ENCODE measurements at places on chromosomes 13 and 19.

DNA sequence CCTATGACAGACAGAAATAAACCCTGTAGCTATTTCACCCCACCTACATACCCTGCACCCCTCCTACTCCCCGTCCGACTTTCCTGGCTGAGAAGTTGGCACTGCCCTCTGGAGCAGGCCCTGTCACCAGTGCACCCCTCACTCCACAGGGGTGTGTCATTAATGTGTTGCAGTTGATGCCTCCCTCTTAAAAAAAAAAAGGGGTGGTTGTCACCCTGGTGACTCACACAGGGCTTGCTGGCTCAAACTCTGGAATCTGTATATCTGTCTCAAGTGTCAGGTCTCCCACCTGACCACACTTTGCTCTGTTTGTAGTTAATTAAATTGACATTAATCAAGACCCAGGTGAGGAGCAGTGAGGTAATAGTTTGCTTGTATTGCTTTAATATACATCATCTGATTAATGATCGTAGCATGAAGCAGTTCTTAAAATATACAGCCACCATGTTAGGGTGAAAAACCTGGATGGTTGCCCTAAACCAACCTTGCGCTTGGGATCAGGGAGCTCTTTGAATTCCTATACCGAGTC is 2.0 kb upstream of the GATAD2A start:
- DNase-seq, result no peak

DNA sequence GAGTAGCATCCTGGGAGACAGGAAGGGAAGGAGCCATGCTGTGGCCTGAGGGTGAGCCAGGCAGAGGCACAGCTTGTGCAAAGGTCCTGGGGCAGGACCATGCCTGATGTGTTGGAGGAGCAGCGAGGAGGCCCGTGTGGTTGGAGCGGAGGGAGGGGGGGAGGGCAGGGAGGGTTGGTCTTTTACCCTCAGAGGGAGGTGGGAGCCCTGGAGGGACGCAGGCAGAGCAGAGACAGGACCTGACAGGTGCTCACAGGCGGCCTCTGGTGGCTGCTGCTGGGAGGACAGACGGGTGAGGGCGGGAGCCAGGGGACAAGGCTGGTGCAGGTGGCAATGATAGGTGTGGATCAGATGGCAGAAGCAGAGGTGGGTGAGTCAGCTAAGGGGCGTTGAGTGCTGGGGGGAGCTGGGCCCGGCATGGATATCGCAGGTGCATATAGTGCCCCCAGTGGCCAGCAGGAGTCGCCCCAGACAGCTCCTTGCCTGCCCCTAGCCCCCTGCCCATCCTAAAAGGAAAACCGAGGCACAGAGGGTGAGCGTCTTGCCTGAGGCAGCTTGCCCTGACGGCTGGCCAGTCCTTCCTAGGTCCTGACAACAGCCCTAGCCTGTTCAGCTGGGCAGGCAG is 9.8 kb upstream of the GNA15 start:
- peak; percentile 90 for DNase-seq

GRCh38 chr13:112712451-112713207 is 22.8 kb downstream of the ATP11A start:
- no peak for DNase-seq

- no peak for DNase-seq
These were observed 23.9 kb upstream of the MATK start for GRCh38 chr19:3809881-3810707.

GRCh38 chr13:42215578-42216421 is 56.2 kb upstream of the AKAP11 start:
- peak; percentile 38 for DNase-seq

GRCh38 chr13:73995736-73996135 is 138.5 kb downstream of the KLF12 start:
- no peak for DNase-seq

- DNase-seq, result no peak
These were observed 28.5 kb upstream of the PLEKHF1 start for GRCh38 chr19:29636553-29637360.

DNA sequence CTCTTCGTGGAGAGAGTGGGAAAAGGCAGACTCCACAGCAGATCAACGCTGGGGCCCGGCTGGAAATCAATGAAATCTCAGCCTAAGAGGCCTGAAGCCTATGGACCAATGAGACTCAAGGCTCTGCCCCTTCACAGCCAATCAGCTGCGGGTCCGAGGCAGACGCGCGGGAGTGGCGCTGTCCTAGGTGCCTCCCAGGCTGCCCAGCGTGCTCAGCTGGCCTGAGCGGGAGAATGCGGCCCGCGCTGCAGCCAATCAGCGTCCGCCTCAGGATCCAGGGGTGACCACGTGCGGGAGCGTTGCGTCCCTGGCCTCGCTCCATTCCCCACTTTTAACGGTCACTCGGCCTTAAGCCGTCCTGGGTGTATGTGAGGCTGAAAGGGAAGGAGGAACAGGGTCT is at the start of gene ZBTB32:
Gene ZBTB32 (plus strand): TSS at position 341 of the 400 bp plus-strand sequence. CDS start 10,069 bp downstream, outside the sequence.
- DNase-seq, result peak; percentile 94

- peak; percentile 4 for DNase-seq
These were observed 46.6 kb upstream of the NFIC start for GRCh38 chr19:3319643-3320353.

All from iPS-NIHi11 (cell line).